T-helper 17 cell (primary cell): ENCODE measurements at places on chromosomes 7 and 10.

- DNase-seq = no peak
These were observed 5.8 kb downstream of the UPP1 start for GRCh38 chr7:48094861-48095293.

- no peak for DNase-seq
These were observed 17.6 kb downstream of the PLCE1 start for GRCh38 chr10:94011296-94011695.

DNA sequence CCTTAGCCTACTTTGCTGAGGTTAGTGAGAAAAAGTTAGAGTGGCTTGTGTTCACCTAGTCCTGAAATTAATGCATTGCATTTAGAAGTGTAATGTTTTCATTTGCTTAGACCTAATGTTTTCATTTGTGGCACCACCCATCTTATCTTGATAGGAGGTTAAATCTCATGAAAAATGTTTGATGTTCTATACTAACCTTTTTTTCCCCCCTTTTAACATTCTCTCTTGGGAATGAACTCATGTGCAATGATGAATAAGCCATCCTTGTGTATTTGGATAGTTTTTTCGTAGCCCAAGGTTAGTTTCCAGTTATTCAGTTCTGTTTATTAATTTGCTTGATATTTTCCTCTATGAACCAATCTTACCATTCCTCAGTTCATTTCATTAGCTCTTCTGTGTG is 2.8 kb downstream of the FHIP2A start:
- no peak for DNase-seq

- no peak for DNase-seq
These were observed 3.5 kb upstream of the CFAP58 start for GRCh38 chr10:104350127-104350635.

DNA sequence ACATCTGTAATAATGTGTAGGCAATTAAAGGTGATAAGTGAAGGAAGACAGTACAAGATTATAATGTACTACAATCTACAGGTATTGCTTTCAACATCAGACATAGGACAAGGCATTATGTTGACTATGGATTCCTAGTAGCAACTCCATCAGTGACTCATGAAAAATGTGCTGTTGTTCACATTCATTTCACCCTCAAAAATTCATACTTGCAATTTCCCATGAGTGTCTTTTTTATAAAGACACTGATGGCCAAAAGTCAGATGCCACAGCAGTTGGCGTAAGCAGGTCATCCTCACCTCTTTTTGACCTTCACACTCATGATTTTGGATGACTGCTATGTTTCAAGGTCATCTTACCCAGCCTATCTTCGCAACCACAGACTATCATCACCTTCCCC is 100.0 kb upstream of the AMPH start:
- DNase-seq = no peak

DNA sequence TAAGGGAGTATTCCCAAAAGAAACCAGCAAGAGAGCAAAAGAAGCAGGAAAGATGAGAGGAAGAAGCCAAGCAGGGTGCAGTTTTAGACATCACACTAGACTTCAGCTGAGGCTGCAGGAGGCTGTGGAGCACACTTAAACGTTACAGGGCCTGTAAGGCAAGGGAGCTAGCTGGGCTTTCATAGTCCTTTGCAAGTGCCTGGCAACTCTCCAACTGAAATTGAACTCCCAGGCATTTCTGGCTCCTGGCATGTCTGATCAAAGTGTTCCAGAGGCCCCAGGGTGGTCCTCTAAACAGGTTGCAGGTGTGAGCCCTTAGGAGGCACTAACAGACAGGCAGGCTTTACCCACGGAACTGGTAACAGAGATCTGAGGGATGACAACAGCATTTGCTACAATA is 750.2 kb downstream of the XPNPEP1 start:
- DNase-seq = no peak
